HCT116 (cell line): ENCODE measurements at places on chromosomes 16 and 17. TPM values are rescaled to one million over a fixed set of nuclear protein-coding genes. Genes with fewer than 3 reads are reported as not detected.

DNA sequence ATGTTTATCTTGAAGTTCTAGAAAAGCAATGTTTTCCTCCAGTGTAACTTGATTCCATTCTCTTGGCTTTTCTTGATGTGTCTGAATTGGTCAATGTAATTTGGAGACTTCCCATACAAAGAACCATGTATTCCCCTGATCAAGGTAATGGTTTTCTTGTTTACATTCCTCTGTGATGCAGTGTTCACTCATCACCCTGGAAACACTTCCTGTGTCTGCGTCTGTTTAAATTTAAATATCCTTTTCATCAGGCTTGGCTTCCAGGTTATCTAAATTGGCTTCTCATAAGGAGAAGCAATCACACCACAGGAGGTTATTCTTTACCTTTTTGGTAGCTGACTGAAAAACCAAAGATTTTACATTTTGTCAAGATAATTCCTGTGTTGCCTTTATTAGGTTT lies 237.3 kb upstream of the WSCD1 start:
- no peaks in the 10 kb centered on the region for H3K36me3 ChIP-seq
- no peak overlapping the region for H3K27ac ChIP-seq
- DNase-seq: peak; percentile 58
- peaks cover 69% of the 10 kb centered on the region for H3K4me1 ChIP-seq

GRCh38 chr16:20899477-20900298 lies 470 bp downstream of the DCUN1D3 start:
- H3K4me3 ChIP-seq: peak overlapping the region; percentile 86
- H3K36me3 ChIP-seq: peaks cover 12% of the 10 kb centered on the region; the same call in 1 of the 2 replicates
- H3K27ac ChIP-seq: peak overlapping the region; percentile 51
- no peaks in the 10 kb centered on the region for H3K27me3 ChIP-seq

DNA sequence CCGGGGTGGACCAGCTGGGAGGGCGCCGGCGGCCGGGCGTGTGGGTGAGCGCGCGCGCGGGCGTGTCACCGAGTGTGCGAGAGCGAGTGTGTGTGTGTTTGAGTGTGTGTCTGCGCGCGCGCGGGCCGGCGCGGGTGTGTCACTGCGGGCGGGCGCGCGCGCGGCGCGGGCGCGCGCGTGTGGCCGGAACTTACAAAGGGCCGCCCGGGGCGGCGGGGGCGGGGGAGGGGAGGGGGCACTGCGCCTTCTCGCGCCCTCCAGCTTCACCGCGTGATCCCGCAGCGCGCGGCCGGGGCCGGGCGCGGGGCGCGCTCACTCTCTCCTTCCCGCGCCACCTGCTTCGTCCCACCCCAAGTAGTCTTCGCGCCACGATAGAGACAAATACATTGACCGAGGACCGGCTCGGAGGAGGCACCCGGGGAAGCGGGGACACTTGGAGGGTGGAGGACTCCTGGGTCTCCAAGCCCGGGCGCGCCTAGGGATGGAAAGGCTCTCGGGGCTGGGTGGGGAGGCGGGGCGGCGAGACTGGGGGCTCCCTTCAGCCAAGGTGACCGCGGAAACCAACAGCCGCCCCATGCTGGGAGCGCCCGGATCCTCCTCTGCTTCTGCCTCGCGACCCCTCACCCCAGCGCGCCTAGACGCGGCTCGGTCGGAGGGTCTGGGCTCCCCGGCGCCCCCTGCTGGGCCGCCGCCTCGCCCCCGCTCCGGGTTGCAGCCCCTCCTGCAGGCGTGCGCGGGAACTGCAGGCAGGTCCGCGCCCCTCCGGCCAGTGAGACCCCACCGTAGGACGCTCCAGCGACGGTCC lies at the start of gene SRCIN1:
Gene SRCIN1, minus strand, starts transcription at position 112 of the 805 bp plus-strand sequence. CDS start 247 bp downstream, outside the sequence.
- peak within 1 kb of the TSS; percentile 63 for H3K4me3 ChIP-seq
- peaks cover 39% of the 10 kb centered on the region for H3K4me1 ChIP-seq
- H3K36me3 ChIP-seq: no peaks in the 10 kb centered on the region
- no peak for DNase-seq

GRCh38 chr16:56748826-56749225 lies 18.9 kb downstream of the NUP93 start:
- H3K27ac ChIP-seq: no peak overlapping the region
- no peak overlapping the region for H3K4me3 ChIP-seq
- no peak for DNase-seq
- 0 out of 2 replicates have a peak, but pooled peaks cover 3% of the 10 kb centered on the region for H3K36me3 ChIP-seq
- H3K4me1 ChIP-seq: no peaks in the 10 kb centered on the region

DNA sequence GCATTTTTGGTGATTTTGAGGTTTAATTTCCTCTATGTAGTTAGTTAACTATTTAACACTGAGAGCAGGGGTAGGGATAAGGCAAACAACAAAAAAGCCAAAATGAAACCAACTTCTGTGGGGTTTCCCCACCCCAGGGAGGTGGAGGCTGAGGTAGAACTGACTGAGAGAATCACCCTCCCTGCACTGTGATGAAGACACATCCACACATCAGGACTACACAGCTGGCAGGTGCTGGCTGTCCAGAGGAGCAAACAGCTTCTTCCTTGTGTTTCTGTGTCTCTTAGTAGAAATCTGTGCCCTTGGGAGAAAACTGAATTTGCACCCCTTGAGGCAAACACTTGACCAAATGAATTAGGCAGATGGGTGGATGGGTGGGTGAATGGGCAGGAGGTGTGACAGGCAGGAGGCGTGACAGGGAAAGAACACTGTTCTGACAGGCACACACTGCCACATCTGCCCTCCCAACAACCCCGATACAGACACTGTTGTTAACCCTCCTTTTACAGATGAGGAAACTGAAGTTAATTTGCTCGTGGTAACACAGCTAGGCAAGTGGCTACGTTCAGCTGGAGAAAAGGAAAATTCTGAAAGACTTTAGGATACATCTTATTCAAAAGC lies 62.9 kb upstream of the AMZ2 start:
- H3K27me3 ChIP-seq: no peaks in the 10 kb centered on the region
- no peaks in the 10 kb centered on the region for H3K36me3 ChIP-seq
- H3K27ac ChIP-seq: peak overlapping the region; percentile 86
- DNase-seq: no peak
- peaks cover 58% of the 10 kb centered on the region for H3K4me1 ChIP-seq

- DNase-seq: no peak
- no peak overlapping the region for H3K27ac ChIP-seq
- no peaks in the 10 kb centered on the region for H3K4me1 ChIP-seq
- H3K4me3 ChIP-seq: no peak overlapping the region
- no peaks in the 10 kb centered on the region for H3K36me3 ChIP-seq
Observed at GRCh38 chr17:33451221-33451620, 158.1 kb upstream of the ASIC2 start.

GRCh38 chr16:12673466-12673865 lies 130.2 kb downstream of the CPPED1 start:
- no peak overlapping the region for H3K27ac ChIP-seq
- H3K36me3 ChIP-seq: no peaks in the 10 kb centered on the region
- H3K4me3 ChIP-seq: no peak overlapping the region
- H3K4me1 ChIP-seq: no peaks in the 10 kb centered on the region

DNA sequence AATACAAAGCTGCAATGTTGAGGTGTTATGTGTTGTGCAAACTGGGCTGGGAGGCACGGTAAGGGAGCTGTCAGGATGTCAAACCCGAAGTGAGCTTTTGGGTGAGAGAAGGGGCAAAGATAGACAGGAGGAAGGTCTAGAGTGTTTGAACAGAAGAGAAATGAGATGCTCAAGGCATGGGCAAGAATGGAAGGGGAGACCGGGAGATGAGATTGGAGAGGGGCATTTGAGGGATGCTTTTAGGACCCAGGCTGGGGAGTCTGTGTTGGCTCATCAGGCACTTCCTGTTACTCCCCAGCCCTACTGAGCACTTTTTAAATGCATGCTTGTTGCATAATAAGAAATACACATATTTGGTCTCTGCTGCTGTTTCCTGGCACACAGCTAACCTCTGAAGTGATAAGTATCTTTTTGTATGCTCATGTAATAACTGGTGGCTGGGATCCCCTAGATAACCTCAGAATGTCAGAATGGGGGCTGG lies 13.7 kb downstream of the UNC45B start:
- 0 out of 2 replicates have a peak, but pooled peaks cover 7% of the 10 kb centered on the region for H3K27me3 ChIP-seq
- H3K4me3 ChIP-seq: no peak overlapping the region
- DNase-seq: no peak
- H3K36me3 ChIP-seq: no peaks in the 10 kb centered on the region
- no peak overlapping the region for H3K27ac ChIP-seq

- DNase-seq: no peak
- H3K4me3 ChIP-seq: no peak overlapping the region
- H3K27me3 ChIP-seq: no peaks in the 10 kb centered on the region
- H3K27ac ChIP-seq: no peak overlapping the region
- no peaks in the 10 kb centered on the region for H3K4me1 ChIP-seq
Observed at GRCh38 chr17:53118948-53119347, 703.8 kb upstream of the KIF2B start.

Gene ABCC11
- 0.54 TPM for total RNA-seq

GRCh38 chr17:47934856-47935255 lies 6.5 kb upstream of the PNPO start:
- no peaks in the 10 kb centered on the region for H3K27me3 ChIP-seq
- no peaks in the 10 kb centered on the region for H3K36me3 ChIP-seq
- no peak for DNase-seq
